ENCODE measurements at places on chromosomes 6 and 20.

DNA sequence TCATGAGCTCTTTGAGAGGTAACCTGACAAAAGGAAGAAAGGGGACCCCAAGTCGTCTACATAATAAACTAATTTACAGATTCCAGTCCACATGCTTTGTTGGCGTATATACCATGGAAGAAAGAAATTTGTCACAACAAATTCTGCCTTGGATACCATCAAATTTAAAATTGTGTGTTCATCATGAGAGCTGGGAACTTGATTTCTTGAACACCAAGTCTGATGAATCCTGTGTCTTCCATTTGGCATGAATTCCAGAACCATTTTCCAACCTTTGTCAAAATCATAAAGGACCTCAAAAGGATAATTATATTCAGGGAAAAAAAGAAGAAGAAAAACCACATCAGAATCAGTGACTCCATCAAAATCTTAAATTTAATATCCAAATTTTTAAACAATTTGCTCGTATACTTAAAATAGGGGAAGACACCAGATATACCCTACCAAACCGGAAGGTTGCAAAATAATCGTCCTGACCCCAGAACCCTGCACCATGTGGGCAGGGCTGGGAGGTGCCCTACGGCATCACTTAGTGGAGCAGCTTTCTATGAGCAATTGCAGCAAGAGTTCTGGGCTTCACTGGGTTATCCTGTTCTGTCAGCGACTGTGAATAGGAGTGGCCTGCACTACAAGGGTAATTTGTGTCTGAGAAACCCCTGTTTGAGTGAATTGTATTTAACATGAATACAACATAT, 74.1 kb upstream of the INSM1 start:
- DNase-seq: no peak

GRCh38 chr6:121347484-121347883, 13.2 kb upstream of the TBC1D32 start:
- no peak for DNase-seq

- DNase-seq: no peak
Observed at GRCh38 chr6:167572106-167572505, 247.2 kb downstream of the TTLL2 start.

DNA sequence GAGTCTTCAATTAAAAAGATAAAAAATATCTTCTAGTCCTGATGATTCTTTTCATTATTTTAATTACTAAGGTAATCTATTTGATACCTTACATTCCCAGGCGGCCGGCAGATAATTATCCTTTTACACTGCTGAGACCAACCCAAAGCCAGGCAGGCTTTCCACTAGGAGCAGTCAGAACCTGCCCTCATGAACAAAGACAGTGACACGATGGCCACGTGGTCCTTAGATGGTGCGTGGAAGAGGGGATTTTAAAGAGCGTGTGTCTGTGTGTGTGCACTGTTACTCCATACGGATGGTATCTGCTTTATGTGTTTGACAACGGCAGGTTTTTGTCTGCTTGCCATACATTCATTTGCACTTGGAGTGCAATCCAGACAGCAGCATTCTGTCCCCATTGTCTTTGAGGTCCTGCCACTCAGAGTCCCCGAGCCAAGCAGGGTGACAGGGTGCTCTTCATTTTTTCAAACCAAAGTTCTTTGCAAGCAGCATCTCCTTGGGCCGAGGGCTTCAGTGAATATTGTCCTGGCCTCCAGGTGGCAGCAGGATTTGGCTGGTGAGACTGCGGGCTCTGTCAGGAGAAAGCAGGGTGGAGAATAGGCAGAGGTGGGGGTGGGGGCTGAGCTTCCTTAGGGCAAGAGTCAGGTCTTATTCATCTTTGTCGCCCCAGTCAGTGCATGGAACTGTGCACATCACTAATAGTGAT, 260.5 kb downstream of the NRN1 start:
- DNase-seq: no peak

DNA sequence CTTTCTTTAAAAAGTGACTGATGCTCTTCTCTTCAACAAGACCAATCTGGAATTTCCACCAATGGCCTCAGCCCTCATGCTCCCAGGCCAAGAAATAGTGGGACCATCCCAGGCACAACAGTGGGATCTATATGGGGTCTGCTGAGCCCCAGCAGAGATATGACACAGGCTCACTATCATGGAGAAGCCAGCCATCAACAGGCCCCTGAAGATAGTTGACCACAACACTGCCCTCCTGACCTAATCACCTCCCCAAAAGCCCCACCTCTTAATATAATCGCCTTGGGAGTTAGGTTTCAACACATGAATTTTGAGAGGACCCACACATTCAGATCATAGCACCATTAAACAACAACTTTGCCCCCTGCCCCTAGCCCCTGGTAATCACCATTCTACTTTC, 16.8 kb upstream of the MCM3 start:
- DNase-seq: no peak

DNA sequence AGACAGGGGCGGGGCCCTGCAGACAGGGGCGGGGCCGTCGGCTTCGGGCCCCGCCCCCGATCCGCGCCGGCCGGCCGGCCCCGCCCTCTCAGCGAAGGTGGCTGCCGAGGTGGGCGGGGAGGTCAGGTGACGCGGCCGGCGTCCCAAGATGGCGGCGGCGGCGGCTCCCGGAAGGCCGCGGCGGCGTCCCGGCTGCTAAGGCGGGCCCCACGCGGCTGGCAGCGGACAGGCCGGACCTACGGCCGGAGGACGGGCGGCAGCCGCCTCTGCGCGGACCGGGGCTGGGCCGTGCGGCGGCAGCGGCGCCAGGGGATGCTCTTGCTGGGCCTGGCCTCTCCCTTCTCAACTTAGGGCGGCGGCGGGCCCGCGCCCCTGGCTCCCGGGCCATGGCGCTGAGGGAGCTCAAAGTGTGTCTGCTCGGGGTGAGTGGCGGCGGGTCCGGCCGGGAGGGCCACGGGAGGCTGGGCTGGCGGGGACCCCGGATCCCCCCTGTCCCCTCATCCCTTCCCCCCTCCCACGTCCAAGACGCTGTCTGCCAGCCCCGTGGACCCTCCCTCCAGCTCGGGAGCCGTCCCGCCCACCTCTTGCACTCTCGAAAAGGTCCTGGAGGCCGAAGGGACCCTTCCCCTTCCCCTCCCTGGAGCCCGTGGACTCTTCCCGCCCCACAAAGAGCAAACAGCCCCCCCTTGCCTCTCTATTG, at the start of gene RAB22A:
TSS of gene RAB22A (plus strand) at position 125 of the 700 bp plus-strand sequence. CDS start at position 387, 262 bp downstream.
- peak; percentile 79 for DNase-seq

DNA sequence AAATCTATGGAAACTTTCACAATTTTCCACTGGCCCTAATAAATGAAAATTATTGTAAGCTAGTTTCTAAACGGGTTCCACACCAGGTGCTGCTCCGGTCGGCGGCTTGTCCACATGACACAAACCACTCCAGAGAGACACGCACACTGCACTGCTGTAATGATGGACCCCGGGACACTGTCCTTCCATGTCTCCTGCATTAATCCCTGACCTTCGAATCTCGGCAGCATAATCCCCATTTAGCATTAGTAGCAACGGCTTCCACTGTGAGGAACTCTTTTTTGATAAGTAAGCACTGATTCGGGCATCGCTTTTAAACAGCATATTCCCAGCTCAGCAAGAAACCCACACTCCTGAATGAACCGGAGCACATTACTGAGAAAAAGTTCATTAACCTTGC, 43.5 kb downstream of the INSM1 start:
- no peak for DNase-seq

DNA sequence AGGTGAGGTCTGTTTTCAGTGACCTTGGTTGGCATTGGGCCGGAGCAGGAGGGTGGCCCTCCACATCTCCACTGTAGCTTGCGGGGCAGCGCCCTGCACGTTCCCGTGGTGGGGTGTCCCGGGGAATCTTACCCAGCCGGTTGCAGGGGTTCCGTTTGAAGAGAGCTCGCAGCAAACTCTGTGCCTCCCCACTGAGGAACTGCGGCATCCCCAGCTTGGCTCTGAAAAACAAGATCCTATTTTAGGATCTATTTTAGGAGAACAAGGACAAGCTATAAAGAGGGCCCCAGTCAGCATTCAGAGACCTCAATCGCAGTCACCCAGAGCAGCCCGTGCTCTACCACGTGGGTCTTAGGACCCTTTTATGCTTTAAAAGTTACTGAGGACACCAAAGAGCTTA, 97.8 kb downstream of the RAMACL start:
- no peak for DNase-seq

- peak; percentile 91 for DNase-seq
Observed at GRCh38 chr6:113137426-113137825, 719.7 kb upstream of the MARCKS start.

DNA sequence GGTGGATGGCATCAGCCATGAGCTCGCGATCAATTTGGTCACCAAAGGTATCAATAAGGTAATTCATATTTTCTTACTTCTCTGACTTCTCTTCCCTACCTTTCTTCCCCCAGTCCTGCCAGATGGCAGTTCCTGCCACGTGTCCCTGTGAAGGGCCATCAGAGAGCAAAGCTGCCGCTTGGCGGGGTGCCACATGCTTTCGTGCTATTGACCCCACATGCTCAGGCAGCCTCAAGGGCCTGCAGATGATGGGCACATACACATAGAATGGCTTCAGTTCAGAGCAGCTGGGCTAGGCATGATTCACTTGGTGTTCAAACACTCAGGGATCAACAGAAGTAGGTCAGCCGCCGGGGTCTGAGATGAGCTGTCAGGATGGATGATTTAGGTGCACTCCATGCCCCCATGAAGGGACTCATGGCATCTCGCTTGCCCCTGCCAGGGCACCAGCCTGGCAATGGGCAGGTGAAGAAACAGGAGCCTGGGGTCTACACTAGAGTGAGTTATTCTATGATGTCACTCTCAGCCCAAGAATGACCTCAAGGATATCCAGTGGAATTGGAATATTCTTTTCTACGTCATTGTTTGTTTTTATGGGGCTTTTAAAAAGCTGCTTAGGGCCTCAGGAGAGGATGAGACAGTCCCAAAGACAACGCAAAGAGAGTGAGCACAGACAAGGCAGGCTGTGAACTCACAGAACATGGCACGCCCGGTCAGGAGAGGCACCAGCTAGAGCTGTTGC, 25.5 kb downstream of the BANF2 start:
- no peak for DNase-seq

DNA sequence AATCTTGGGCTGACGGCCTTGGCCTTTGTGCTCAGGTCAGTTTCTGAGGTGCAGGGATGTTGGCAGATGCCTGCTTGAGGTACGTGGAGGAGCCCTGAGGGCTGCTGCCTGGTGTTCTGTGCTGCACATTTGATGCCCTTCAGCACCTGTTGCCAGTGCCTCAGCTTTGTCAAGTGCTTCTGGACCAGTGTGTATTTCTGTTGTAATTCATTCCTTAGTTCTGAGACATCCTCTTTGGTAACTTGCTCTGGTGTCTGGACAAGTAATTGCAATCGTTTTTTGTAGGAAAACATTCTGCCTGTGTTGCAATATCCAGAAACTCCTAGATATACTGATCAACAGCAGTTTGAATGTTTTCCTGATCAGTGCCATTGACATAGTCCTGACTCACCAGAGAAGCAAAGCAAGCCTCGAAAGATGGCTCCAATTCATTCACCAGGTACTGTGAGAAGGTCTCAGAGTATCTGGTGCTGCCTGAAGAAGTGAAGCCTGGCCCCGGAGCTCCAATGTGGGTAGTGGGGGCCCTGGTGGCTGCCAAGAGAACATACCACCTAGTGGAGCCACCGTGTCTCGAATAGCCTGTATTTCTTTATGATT, 26.7 kb downstream of the ZNF337 start:
- DNase-seq: no peak

DNA sequence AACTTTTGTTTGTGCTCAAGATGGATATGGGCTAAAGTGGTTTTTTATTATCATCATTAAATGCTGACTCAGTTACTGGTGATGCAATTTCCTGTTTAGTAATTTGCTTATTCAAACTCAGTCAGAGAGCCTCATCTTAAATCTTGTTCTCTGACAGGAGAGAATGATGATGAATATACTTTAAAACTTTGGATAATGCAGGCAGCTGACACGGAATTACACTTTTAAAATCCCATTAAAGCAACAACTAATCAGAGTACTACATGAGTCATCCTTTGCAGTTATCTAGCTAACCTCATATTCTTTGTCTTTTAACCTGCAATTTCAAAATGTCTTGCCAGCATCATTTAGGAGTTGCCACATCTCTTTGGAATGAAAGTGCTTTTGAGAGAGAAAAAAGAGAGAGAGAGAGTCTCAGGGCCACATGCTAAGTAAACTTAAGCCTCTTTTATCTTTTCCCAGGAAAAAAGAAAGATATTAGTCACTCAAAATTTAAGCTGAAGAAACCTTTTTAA, 9.2 kb upstream of the C6orf141 start:
- no peak for DNase-seq

- DNase-seq: no peak
Observed at GRCh38 chr6:39342692-39343395, 20.3 kb upstream of the KCNK16 start.

DNA sequence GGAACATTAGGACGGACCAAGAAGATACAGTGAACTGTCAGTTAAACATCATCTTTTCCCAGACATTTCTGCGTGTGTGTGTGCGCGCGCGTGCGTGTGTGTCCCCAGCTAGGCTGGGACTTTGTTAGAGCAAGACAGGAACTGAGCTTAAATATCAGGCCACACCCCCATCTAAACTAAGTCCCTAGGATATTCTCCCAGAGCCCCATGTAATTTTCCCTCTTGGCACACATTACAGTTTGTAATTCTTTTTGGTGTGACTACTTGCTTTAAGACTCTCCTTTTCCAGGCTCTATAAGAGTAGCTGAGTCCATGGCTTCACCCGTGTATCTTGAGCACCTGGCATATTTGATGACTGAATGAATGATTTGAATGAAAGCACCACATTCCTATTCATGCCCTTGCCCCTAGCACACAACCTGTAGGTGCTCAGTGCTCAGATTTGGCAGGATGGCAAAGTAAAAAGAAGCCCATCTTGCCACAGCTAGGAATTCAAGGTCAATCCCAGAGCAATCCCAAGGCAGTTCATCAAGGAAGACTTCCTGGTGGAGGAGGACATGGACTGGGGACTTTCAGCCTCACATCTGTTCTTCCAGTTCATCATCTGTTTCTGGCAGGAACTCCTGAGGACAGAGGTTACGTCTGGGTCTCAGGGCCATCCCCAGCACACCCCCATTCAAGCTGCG, 69.2 kb downstream of the MRPL14 start:
- no peak for DNase-seq

GRCh38 chr20:51076786-51077685, 54.1 kb upstream of the KCNG1 start:
- DNase-seq: no peak

DNA sequence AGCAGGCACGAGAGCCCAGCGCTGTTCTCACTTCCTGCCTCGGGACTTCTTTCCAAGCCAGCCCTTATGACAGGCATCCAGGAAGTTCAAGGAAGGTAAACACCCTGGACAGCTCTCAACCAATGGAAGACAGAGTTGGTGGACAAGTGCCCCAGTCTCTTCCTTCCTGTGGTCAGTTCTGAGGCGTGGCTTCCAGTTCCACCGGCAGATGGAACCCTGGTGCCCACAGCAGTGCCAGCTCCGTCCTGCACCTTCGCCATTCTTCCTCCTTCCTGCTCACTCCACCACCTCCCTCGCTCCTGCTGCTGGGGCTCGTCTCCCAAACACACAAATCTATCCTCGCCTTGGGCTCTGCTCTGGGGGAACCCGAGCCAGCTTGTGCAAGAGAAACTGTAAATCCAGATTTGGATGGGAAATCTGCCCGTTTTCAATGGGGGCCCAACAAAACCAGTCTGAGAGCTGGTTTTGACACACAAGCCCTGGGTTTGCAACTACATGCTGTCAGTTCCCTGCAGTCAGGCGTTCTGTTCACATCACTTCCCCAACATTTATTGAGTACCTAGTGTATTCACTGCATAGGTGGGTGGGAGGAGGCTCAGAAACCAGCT, 162.7 kb downstream of the GRM4 start:
- DNase-seq: no peak
